ENCODE measurements at places on chromosomes 7 and 10.

DNA sequence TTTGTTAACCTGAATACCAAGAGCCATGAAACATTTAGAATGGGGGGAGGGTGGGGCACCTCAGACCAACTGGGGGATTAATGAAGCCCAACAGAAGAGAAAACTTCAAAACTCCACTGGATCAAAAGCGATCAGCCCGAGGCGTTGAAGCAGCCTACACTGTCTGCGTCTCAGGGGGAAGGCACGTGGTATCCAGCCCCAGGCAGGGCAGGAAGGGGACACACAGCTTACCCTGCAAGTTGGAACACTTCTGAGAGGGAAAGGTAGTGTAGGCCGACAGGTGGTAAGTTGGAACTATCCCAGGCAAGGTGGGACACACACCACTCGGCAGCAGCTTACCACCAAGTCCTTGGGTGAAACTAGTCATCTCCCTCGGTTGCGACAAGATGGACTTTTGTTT, 102.9 kb downstream of the TAX1BP1 start:
- no peak for DNase-seq

GRCh38 chr10:71746344-71747037, 26.8 kb downstream of the VSIR start:
- DNase-seq = no peak

GRCh38 chr7:78794101-78794500, 659.4 kb downstream of the MAGI2 start:
- no peak for DNase-seq

- DNase-seq = no peak
Measured at GRCh38 chr7:44277391-44277790, 48.0 kb downstream of the CAMK2B start.

DNA sequence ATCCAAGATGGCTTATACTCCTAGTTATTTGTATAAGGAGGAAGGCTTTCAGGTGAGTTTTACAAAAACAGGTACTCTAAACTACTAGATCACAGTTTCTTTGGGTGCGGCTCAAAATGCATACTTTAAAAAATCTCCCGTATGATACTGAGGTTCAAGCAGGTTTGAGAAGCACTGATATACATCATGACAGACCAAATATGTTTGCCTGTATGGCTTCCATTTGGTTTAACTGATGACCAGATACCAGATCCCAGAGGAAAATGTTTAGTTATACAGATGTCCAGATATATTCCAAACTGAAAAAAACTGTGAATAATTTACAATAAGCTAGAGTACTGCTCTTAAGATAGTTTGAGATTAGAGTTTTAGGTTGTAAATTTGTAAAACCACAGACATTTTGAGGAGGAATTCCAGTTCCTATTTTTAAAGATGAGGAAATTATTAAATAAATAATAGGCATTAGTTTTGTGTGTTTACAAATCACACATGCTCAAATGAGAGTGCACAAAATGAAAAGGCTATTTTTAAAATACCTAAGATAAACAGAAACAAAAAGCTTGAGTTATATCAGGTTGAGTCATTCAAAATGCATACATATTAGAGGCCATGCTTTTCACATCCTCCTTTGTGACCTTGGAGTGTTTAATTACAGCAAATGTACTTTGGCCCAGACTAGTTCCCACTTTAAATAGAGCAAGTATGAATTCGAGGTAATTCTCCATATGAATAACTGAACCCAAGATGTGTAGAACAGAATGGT, 60.5 kb downstream of the SEMA3C start:
- DNase-seq = no peak

GRCh38 chr10:65786279-65786678, 1139.6 kb upstream of the LRRTM3 start:
- DNase-seq = no peak

DNA sequence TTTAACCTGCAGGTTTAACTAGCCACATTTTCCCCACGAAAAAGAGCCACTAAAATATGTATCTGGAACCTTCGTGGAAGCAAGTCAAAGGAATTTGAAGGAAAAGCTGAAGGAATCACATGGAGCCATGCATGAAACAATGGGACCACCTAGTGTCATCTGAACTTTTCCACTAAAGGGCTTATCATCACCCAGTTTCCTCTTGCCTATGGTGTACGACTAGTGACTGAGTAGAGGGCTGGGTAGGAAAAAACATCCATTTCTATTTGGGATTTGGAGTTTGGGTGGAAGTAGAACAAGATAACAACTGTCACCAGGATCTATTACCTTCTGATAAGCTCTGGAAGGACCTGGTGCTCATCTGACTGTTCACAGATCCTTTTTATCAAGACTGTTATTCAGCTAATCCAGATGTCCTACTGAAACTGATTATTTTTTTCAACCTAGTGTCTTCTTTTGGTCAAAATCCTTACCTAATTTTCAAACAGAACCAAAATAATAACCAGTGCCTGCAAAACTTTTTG, 153.2 kb upstream of the COL1A2 start:
- DNase-seq = no peak

GRCh38 chr7:1357601-1358271, 101.5 kb downstream of the MICALL2 start:
- no peak for DNase-seq

GRCh38 chr7:121366852-121367431, 29.2 kb downstream of the FAM3C start:
- peak; percentile 38 for DNase-seq

GRCh38 chr10:123835575-123835974, 56.0 kb downstream of the CPXM2 start:
- no peak for DNase-seq

- no peak for DNase-seq
Measured at GRCh38 chr10:12566161-12567115, 217.1 kb downstream of the CAMK1D start.
